ENCODE measurements at places on chromosomes 3 and 15. TPM values are rescaled to one million over a fixed set of nuclear protein-coding genes. Genes with fewer than 3 reads are reported as not detected.

The GREM1 gene
- total RNA-seq = 0.98 TPM

The EPHB1 gene
- 3.6 TPM for total RNA-seq

The EPHA6 gene
- 0.48 TPM for total RNA-seq

The ZIC1 gene
- total RNA-seq = not detected

The HYAL1 gene
- 2.8 TPM for total RNA-seq

The SPPL2A gene
- total RNA-seq = 84.5 TPM

The ZSCAN29 gene
- total RNA-seq = 21.6 TPM

The UROC1 gene
- not detected for total RNA-seq

The DUOXA2 gene
- not detected for total RNA-seq

The SHC4 gene
- total RNA-seq = 0.96 TPM

The KLHL6 gene
- total RNA-seq = 11.7 TPM

The SLC9A9 gene
- total RNA-seq = 0.98 TPM

The STARD9 gene
- total RNA-seq = 27.1 TPM

The TGM5 gene
- not detected for total RNA-seq

The POPDC2 gene
- 0.48 TPM for total RNA-seq

The SYNPR gene
- not detected for total RNA-seq

The MAPK6 gene
- 54.3 TPM for total RNA-seq

The CASR gene
- total RNA-seq = under 0.01 TPM

The IQCF5 gene
- total RNA-seq = not detected

The SLC24A5 gene
- not detected for total RNA-seq

The SLC22A14 gene
- total RNA-seq = 0.10 TPM

The ATP8B4 gene
- 0.29 TPM for total RNA-seq

The CYP8B1 gene
- total RNA-seq = not detected

The CHD2 gene
- 81.6 TPM for total RNA-seq

The ACKR2 gene
- total RNA-seq = not detected

The KLF15 gene
- total RNA-seq = 1.5 TPM

The GCNT3 gene
- total RNA-seq = not detected

The CLEC3B gene
- 2.6 TPM for total RNA-seq

The MINDY2 gene
- total RNA-seq = 7.5 TPM

The PXYLP1 gene
- total RNA-seq = 0.65 TPM

The CLRN1 gene
- total RNA-seq = not detected

Data from vein endothelial cell (primary cell).